ENCODE measurements at places on chromosomes 7 and 10.
A peak's percentile ranks its signal among the peaks of the same experiment; 100 is the strongest.

DNA sequence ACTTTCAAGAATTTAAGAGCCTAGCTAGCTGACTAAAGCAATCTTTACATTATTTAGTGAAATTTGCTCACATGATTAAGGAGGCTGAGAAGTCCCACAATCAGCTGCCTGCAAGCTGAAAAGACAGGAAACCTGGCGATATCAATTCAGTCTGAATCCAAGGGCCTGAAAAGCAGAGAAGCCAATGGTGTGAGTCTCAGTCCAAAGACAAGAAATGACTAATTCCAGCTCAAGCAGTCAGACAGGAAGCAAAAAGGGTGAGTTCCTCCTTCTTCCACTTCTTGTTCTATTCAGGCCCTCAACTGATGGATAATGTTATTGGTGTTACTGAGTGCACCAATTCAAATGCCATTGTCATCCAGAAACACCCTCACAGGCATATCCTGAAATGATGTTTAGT lies 1231.6 kb upstream of the CELF2 start:
- DNase-seq = no peak

DNA sequence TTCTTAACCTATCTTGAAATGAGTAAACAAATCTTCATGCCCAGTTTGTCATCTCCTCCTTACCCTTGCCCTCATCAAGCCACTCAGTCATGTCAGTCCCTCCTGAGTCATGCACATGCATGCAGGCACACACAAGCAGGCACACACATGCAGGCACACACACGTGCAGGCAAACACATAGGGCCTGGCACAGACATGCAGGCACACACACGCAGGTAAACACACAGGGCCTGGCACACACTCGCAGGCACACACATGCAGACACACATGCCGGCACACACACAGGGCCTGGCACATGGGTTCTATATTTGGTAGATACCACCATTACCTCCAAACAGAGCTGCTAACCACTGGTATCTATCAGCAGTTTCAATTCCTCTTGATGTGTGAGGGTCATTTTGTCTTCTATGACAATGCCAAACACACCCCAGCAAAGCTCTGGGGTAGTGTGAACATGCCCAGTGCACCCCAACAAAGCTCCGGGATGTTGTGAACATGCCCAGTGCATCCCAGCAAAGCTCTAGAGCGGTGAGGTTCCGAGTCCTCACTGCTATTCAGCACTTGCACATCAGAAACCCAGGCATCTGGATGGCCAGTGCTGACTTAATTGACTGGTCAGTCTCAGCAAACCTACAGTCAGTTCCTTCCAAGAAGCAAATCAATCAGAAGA lies 563.8 kb downstream of the PTPRN2 start:
- DNase-seq = no peak

GRCh38 chr7:22252016-22252415 lies 104.9 kb downstream of the RAPGEF5 start:
- DNase-seq = no peak

DNA sequence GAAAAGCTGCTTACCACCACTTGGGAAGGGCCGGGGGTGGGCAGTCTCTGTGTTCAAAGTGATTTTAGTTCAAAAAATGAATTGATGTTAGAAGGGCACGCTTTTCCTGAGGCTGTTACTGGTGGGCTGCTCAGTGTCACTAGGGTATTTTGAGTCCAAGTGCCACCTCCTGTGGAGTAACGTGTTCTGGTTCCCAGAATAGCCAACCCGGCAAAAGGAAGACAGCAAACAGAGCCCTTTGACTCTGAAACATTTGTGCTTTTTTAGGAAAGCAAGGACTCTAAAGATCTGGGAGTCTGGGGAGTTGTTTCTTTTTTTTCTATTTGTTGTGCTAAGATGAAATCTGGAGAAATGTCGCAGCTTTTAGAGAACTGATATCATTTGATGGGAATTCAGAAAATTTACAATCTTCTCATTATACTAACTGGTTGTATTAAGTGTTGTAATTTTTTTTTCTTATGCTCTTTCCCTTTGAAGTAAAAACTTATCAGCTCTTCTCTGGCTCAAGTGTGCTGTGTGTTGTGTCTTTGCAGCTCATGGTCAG lies 66.2 kb downstream of the MKX start:
- no peak for DNase-seq

DNA sequence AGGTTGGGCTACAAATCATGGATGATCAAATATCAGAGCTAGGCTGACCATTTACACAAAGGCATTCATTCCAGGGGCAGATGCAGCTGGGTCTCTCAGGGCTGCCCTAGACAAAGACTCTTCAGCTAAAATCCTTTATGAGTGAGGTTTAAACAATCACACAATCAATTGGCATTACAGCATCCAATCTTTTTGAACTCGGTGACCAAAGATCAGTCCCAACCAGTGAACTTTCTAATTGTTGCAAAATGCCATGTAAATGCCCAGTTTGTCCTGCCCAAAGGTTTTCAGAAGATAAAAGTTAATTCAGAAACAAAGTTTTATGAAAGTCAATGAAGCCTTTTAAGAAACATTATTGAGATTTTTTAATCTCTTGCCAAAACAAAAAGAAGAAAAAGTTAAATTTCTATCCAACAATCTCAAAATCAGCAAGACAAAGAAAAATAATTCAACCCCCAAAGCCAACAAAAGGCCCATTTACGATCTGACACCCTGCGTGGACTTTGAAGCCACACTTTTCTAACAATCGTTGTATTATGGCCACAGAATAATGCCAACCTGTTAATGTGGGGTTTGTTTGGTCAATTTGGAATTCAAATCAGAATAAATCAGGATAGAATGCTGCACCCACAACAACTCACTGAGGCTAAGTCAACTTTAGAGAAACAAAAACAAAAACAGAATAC lies 40.9 kb downstream of the GPR37 start:
- no peak for DNase-seq

DNA sequence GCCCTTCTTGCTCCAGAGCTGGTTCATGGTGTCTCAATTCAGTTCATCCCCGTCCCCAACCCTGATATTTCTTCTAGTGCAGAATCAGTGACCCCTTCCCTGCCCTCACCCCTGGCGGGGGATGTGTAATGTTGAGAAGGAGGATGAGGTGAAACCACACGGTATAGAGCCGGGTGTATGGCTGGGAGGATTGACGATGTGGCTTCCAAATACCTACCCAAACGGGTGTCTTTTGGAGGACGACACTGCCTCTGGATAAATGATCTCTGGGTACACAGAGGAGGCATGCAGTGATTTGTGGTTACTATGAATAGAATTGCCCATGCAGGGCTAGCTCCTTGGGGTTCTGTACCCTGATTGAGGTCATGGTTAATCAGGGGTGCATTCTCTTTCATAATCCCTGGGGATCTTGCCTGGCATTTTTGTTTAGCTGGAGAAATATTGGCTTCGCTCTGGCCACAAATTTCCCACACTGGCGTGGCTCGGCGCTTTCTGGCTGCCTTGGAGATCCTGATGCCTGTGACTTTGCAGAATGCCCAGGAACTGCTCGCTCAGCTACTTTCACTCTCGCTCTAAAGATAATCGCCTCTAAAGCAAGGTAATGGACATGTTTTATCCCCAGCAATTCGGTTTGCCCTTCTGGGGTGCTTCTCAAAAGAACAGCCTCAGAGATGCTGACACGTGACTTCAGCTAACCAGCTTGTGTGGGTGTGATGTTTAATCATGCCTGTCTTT lies 89.2 kb downstream of the RBM20 start:
- no peak for DNase-seq

GRCh38 chr10:35331894-35332640 lies 4.2 kb upstream of the CCNY start:
- no peak for DNase-seq

DNA sequence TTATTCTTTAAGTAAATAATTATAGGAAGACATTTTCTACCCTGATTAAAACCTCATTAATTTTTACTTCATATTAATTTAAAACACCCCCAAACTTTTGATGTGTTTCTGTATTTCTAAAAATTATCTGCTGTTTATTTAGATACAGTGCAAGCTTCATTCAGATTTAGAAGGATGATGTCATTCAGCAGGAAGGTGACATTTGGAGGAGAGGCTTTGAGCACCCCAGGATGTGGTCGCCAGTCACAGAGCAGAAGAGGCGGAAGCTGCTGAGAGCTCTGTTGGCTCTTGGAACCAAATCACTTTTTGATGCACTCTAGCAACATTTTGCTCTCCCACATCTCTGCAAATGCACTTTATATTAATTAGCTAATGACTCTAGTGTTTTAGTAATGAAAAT lies 233.9 kb upstream of the CACNA2D1 start:
- DNase-seq = peak; percentile 5

GRCh38 chr7:25802057-25802456 lies 349.9 kb upstream of the NFE2L3 start:
- DNase-seq = no peak

All from stimulated activated CD8-positive, alpha-beta memory T cell treated with anti-CD3 and anti-CD28 coated beads, Interleukin-7, amount 100 ng/mL, for 4 hours (primary cell).